ENCODE measurements at places on chromosomes 16 and 17. TPM values are rescaled to one million over a fixed set of nuclear protein-coding genes. Genes with fewer than 3 reads are reported as not detected.

The ABCA6 gene
- not detected for total RNA-seq

The ABCA3 gene
- total RNA-seq = 9.2 TPM

The CNTROB gene
- 52.4 TPM for total RNA-seq

The IL17C gene
- total RNA-seq = not detected

The CACNG4 gene
- total RNA-seq = not detected

The PRR15L gene
- total RNA-seq = not detected

The VTN gene
- 0.24 TPM for total RNA-seq

The CHMP1A gene
- 84.3 TPM for total RNA-seq

The IGF2BP1 gene
- total RNA-seq = 0.09 TPM

The TEX19 gene
- total RNA-seq = 0.09 TPM

The ABI3 gene
- total RNA-seq = 28.4 TPM

The NDUFAB1 gene
- 161 TPM for total RNA-seq

The ARHGAP44 gene
- total RNA-seq = not detected

The GAST gene
- not detected for total RNA-seq

The MT4 gene
- total RNA-seq = not detected

The SPECC1 gene
- total RNA-seq = 6.4 TPM

The PTX4 gene
- not detected for total RNA-seq

The WFDC1 gene
- total RNA-seq = not detected

The SPATA32 gene
- total RNA-seq = 0.28 TPM

The FAM20A gene
- not detected for total RNA-seq

The SDR42E1 gene
- total RNA-seq = 5.4 TPM

The CNGB1 gene
- not detected for total RNA-seq

The SECTM1 gene
- total RNA-seq = 4.6 TPM

The ASGR1 gene
- 1.9 TPM for total RNA-seq

The SMTNL2 gene
- not detected for total RNA-seq

The STH gene
- total RNA-seq = not detected

The SBK1 gene
- total RNA-seq = 0.85 TPM

The MPP2 gene
- 0.83 TPM for total RNA-seq

The TBC1D3I gene
- 1.9 TPM for total RNA-seq

The APOBR gene
- 4.1 TPM for total RNA-seq

The SLC6A2 gene
- total RNA-seq = not detected

The SSTR5 gene
- total RNA-seq = not detected

The WFIKKN1 gene
- total RNA-seq = 0.45 TPM

The EFNB3 gene
- not detected for total RNA-seq

The GP2 gene
- total RNA-seq = not detected

The HDAC5 gene
- 16.1 TPM for total RNA-seq

The CDRT15 gene
- not detected for total RNA-seq

The KRT222 gene
- total RNA-seq = not detected

The TMC8 gene
- total RNA-seq = 231 TPM

The MYO18A gene
- total RNA-seq = 36.6 TPM

The EVI2B gene
- 18.7 TPM for total RNA-seq

The UNC13D gene
- total RNA-seq = 158 TPM

The MRC2 gene
- 2.4 TPM for total RNA-seq

The NTN3 gene
- total RNA-seq = not detected

The TMEM101 gene
- total RNA-seq = 32.8 TPM

The SLFN14 gene
- 0.07 TPM for total RNA-seq

The KCTD5 gene
- total RNA-seq = 57.0 TPM

The SOCS3 gene
- total RNA-seq = 78.3 TPM

Measured in activated CD4-positive, alpha-beta T cell treated with anti-CD3 and anti-CD28 coated beads, Interleukin-2, amount 10 ng/mL, durations not matched to agents 24 days and 14 days (primary cell).